G401 (cell line): ENCODE measurements at places on chromosomes 16 and 17.

- peak; percentile 93 for DNase-seq
Observed at GRCh38 chr16:53085369-53085843, 30.6 kb downstream of the CHD9 start.

- DNase-seq = no peak
Observed at GRCh38 chr17:42543190-42544079, 7.4 kb downstream of the NAGLU start.

DNA sequence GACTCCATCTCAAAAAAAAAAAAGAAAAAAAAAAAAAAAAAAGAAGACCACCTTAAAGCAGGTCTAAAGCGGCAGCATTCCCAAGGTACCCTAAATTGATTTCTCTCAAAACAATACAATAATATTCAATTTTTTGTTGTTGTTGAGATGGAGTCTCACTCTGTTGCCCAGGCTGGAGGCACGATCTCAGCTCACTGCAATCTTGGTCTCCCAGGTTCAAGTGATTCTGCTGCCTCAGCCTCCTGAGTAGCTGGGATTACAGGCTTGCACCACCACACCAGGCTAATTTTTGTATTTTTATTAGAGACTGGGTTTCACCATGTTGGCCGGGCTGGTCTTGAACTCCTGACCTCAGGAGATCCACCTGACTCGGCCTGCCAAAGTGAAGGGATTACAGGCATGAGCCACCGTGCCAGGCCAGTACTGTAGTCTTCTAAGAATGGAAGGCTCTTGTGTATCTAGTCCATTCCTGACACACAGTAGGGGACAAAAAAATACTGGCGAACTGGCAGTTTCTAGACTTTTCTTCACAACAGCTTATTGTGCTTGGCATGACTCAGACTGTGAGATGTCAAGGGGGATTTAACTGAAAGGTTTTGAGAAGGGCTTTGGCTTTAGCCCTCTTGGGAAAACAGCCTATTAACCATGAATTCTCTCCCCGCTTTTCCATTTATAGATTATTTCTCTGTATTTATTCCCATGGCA is 17.3 kb downstream of the CDR2 start:
- DNase-seq = no peak

DNA sequence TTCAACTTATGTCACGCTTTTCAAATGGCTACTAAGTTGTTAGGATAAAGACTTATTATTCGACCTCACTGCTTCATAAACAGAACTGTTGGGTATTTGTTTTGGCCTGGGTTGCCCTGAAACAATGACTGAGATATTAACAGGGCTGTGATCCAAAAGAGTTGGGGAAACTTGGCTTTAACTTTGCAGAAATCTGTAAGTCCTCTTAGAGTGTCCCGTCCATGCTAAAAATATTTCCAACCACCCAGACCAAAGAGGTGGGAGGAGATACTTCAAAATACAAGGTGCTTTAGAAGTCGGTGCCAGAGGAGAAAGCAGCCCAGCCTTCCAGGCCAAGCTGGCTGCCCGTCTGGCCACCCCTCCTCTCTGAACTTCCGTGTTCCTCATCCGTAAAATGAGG is 16.1 kb upstream of the SPATA32 start:
- no peak for DNase-seq

DNA sequence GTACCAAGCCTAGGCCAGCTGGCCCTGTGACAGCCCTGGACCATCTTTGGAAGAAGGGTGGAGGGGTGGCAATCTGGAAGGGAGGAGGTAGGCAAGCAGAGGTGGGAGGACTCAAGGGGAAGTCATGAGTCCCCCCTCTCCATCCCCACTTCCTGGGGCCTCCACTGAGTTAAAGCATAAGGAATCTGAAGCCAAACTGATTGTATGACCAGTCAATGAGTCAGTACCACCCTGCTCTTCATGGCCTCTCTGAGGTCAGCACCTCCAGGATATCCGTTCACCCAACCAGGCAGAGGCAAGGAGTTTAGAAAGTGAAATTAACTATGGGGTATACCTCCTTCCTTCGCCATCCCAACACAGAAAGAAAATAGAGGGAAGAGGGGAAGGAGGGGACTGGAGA is 272.7 kb downstream of the SOX9 start:
- DNase-seq = no peak

GRCh38 chr16:4138713-4139112 is 22.5 kb upstream of the ADCY9 start:
- no peak for DNase-seq

GRCh38 chr16:30738984-30739951 is 9.0 kb upstream of the PHKG2 start:
- DNase-seq = no peak

GRCh38 chr16:74626741-74627416 is 20.0 kb upstream of the GLG1 start:
- DNase-seq = no peak

DNA sequence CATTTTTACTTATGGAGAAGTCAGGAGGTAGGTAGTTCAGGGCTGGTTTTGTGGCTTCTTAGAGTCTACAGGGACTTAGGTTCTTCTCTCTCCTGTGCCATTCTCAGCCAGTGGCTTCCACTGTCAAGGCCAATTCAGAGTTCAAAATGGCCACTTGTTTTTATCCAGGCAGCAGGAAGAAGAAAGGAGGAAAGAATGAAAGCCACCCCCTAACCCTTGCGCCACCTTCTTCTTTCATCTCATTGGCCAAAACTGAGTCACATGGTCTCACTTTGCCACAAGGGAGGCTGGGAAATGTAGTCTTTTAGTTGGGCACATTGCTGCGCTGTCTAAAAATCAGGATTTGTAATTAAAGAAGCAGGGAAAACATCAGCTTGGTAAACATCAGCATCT is 60.8 kb upstream of the MED9 start:
- DNase-seq = peak; percentile 44

DNA sequence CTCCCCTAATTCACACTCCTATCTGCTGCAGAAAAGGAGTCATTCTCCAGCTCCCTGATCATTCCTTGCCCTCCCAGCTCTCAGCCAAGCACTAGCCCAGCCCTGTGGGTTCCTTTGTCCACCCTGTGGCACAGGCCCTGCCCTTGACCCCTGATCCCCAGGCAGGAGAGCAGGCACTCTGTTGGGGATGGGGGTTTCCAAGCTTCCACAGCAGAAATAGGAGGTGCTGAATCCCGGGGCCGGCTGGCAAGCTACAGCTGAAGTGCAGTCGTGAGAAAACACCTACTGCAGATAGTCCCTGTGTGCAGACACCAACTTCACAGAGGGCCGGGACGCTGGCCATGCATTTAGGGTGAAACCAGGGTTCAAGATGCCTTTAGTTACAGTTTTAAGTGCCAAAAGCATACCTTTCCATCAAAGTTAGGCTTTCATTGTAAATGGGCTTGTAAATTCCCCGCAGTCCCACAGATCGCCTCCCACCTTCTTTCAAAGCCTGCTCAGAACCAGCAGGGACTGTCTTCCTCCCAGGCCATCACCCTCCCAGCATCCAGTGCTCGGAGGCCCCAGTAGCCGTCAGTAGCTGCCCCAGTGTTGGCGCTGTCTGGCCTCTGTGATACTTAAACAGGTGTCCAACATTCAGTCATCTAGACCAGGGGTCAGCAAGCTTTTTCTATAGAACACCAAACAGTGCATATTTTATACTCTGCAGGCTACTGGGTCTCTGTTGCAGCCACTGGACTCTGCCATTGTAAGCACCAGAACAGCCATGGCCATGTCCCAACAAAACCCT is 10.6 kb downstream of the CPSF4L start:
- DNase-seq = no peak
